ENCODE measurements at places on chromosomes 4 and X. TPM values are rescaled to one million over a fixed set of nuclear protein-coding genes. Genes with fewer than 3 reads are reported as not detected.

Gene FDCSP
- total RNA-seq = not detected

Gene GSX2
- not detected for total RNA-seq

Gene ARR3
- not detected for total RNA-seq

Gene PHKA1
- total RNA-seq = 1.9 TPM

Gene BEX5
- total RNA-seq = not detected

Gene PDZD4
- total RNA-seq = not detected

Gene HELT
- not detected for total RNA-seq

Gene ANOS1
- 0.32 TPM for total RNA-seq

Gene FAT4
- 31.2 TPM for total RNA-seq

Gene KLB
- 0.06 TPM for total RNA-seq

Gene CENPVL1
- not detected for total RNA-seq

Gene HTN3
- total RNA-seq = not detected

Gene CENPVL2
- not detected for total RNA-seq

Gene NAP1L2
- total RNA-seq = 3.0 TPM

Gene DNAAF6
- total RNA-seq = not detected

Gene FGFBP1
- total RNA-seq = not detected

Gene CC2D2A
- 6.5 TPM for total RNA-seq

Gene UCHL1
- total RNA-seq = 56.3 TPM

Gene SRPX
- total RNA-seq = 64.1 TPM

Gene LDOC1
- 15.7 TPM for total RNA-seq

Gene CCDC160
- not detected for total RNA-seq

Gene EGF
- not detected for total RNA-seq

Gene RAB41
- not detected for total RNA-seq

Gene SASH3
- total RNA-seq = not detected

Gene VSIG4
- not detected for total RNA-seq

Gene OPRPN
- total RNA-seq = not detected
